ENCODE measurements at places on chromosomes 3 and 15.
A peak's percentile ranks its signal among the peaks of the same experiment; 100 is the strongest.

- no peak for DNase-seq
These were observed 94.1 kb downstream of the C3orf70 start for GRCh38 chr3:185058796-185059195.

GRCh38 chr15:97747342-97747741 is 213.2 kb upstream of the ARRDC4 start:
- no peak for DNase-seq

GRCh38 chr15:25886498-25887140 is 23.5 kb upstream of the ATP10A start:
- DNase-seq, result no peak

DNA sequence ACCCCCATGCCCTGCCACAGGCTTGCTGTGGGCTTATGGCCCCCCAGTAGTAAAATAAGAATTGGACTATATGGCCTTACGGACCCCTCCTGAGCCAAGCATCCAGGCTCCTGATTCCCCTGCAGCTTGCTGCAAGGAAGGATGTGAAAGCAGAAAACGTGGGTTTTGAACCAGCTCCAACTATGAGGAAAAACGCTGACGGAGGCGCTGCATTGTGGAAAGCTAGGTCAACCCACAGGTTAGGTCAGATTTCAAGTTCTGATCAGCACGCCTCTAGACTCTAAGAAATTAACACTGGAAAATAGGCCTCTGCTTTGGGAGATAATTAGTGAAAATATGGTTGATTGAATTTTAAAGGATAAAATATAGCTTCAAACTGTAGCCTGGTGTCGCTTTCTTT is 195.4 kb upstream of the HES1 start:
- no peak for DNase-seq

DNA sequence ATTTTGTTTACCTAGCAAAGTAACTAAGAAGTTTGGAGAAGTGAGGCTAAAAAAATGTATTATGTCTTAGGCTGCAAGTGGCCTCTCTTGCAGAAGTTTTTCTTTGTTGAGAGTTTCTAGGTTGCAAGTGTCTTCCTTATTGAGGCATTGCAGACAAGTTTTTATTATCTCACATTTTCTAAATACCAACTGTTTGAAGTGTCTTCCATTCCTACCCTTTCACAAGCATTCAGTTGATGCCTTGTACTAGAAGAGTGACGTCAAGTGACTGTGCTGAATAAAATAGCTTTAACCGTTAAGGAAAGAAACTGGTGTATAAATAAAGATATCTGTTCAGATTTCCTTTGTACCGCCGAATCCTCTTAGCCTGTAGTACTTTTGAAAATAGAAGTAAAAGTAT is 123.3 kb downstream of the ALCAM start:
- no peak for DNase-seq

DNA sequence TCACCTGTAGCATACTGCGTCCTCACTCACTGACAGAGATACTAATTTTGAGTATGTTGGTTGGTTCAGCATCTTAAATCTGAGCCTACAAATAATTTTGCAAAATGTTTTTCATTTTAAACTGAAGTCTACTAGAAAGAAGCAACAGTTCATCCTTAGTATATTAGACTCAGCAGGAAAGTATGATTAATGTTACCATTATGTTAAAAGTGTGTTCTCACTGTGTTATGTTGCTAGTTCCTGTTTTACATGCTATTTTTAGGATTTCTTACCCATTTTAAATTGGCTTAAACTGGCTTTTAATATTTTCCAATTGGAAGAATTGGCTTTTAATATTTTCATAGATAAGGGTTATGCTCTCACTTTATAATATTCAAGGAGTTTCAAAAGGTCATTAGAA is 25.7 kb downstream of the ACKR4 start:
- no peak for DNase-seq

- no peak for DNase-seq
These were observed 12.1 kb downstream of the BLM start for GRCh38 chr15:90729261-90729660.

GRCh38 chr15:41836073-41836472 is 2.6 kb upstream of the PLA2G4B start:
- no peak for DNase-seq

- DNase-seq, result no peak
These were observed 110.7 kb downstream of the PLD1 start for GRCh38 chr3:171699601-171700000.

DNA sequence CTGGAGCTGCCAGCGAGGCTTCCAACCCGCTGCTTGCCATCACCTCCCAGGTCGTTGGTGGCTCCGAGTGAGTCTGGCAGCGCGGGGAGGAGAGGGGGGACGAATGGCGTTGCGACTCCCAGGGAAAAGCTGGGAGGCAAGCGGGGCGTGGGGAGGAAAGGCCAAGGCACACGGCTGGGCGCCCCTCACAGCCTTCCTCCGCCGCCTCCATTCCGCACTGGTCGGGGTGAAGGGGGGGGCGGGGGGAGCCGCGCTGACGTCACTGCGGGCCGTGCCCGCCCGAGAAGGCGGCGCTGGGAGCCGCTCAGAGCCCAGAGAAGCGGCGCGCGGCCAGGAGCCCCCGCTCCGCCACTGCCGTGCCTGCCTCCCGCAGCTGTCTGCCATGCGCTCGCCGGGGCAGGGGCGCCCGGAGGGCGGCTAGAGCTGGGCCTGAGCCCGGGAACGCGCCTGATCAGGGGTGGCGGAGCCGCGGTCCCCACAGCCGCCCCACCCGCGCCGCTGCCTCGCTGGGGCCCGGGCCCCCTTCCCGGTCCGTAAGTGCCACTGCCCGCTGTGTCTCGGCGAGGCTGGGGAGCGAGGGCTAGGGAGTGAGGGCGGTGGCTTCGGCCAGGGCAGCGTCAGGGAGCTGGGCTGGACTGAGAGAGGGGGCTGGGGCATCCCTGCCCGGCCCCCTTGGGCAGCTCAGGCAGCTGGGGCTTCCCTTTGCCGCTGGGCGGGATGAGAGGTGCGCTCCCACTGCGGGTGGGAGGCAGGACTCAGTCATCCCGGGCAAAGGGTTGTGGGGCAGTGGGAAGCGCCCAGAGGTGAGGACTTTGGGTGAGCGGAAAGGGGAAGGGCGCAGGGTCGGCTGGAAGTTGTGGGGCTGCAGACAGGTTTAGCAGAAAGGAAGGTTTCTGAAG is 27.8 kb upstream of the POLG start:
- DNase-seq, result peak; percentile 66

- no peak for DNase-seq
These were observed 114.0 kb downstream of the FNDC3B start for GRCh38 chr3:172153335-172153861.

DNA sequence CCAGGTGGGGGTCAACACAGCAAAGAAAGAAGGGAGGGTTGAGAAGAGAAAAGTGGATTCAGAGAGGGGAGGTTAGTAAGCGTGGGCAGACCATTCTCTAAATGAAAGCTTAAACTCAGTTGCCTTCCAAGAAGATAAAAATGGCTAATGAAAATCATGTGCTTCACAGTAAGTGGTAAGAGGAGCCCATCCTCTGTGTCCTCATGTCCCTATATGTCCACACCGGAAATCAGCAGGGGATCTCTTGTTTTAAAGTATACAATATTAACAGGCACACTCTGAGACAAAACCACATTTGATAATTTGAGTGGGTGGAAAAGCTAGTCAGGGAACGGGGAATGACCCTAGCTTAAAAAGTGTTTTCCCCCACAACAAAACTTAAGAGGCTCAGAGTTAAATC is 4.4 kb upstream of the FOXP1 start:
- DNase-seq, result no peak

DNA sequence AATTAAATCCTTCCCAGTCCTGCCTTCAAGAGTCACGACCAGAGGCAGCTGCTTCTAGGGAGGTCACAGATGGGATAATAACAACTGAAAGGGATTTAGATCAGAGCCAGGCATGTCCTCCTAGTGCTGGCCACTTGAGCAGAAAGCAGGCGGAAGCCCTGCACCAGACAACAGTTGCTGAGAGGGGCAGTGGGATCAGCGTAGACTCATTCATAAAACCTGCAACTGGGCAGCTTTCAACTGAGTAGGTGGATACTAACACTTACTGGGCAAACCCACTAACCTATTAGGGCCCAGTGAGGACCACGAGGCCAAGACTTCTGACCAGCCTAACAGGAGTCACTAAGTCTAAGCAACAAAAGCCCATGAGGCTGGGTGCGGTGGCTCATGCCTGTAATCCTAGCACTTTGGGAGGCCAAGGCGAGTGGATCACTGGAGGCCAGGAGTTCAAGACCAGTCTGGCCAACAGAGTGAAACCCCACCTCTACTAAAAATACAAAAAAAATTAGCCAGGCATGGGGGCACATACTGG is 67.0 kb downstream of the DAPK2 start:
- DNase-seq, result no peak

GRCh38 chr15:58361273-58361759 is 70.5 kb upstream of the LIPC start:
- peak; percentile 0 for DNase-seq

DNA sequence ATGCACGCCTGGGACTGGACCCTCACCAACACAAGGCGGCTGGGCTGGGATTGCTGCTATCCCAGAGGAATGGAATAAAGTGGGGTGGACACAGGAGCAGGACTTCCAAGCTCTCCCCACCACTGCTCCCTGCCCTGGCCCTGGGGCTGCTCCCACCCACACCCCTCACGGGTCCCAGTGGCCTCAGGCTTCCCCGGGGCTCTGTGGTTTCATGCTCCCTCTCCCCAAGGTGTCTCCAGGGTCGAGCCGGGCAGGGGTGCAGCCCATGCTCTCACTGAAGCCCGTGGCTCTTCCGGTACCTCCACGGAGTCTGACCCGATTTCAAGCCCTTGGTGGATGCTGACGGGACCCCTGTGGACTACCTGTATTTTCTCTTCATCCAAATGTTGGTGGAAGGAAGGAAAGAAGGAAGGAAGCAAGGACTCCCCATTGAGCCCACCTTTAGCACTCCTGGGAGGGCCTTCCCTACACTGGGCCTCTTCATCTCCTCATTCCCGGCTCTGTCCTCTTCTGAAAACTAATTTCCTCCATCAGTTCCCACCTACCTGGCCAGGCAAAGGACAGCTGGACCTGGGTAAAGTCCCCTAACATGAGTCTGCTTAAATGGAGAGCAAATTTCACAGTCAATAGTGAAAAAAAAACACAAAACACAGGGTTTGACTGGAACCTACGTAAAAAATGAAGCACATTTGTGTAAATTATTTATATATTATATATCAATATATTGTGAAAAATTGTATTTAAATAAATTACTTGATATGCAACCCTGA is 44.0 kb upstream of the PCSK6 start:
- DNase-seq, result no peak

- no peak for DNase-seq
These were observed 945.7 kb downstream of the SQOR start for GRCh38 chr15:46580487-46580886.

GRCh38 chr15:74789171-74789631 is 7.3 kb downstream of the CSK start:
- no peak for DNase-seq

- DNase-seq, result no peak
These were observed 30.4 kb upstream of the TMCO5A start for GRCh38 chr15:37903919-37904625.

DNA sequence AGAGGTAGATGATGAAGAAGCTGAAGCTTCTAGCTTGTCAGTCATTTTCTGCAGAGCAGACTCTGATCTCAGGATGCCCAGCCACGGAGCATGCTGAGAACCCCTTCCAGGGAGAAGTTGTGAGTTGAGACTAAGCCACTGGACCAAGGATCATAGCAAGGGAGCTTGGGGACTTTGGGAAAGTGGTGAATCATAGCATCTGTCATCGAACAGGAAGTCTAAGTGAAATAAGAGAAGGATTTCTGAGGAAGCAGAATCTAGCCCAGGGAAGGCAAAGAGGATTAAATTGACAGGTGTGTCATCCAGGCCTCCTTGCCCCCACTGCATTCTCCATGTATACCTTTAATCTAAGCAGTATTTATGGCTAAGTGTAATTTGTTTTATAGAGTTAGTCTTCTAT is 71.8 kb upstream of the TMEM108 start:
- no peak for DNase-seq

GRCh38 chr15:40439461-40439959 is 1.2 kb upstream of the BAHD1 start:
- DNase-seq, result no peak

DNA sequence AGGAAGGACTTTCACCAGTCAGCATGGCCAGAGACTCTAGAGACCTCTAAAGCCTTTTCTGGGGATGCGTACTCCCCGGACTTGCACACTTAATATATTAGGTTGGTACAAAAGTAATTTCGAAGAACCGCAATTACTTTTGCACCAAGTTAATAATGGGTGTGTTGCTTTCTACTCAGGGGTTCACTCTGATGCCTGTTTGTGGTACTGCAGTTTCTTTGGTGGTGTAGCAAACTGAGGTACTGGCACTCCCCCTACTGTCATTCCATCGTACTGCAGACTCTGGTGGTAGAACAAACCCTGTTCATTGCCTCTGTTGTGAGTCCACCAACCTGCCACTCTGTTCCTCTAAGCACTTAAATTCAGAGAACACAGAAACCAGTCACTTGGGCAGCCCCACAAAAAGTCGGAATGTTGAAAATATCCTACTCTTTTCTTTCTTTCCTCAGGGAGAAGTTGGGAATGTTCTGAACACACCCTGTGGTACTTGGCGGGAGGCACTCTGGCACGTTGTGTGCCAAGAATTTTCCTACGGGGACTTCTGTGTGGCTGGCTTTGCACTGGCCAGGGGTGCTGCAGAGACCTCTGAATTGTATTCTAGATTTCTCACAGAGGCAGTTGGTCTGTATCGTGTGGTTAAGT is 46.3 kb downstream of the GABRG3 start:
- DNase-seq, result peak; percentile 70

- no peak for DNase-seq
These were observed 2.3 kb downstream of the RPLP1 start for GRCh38 chr15:69454953-69455352.

- no peak for DNase-seq
These were observed at the start of gene FAH for GRCh38 chr15:80152896-80153876. FAH (plus strand) TSS chr15:80152999; CDS start chr15:80153055, 56 bp downstream.

GRCh38 chr3:197281849-197282248 is 16.6 kb downstream of the DLG1 start:
- no peak for DNase-seq

DNA sequence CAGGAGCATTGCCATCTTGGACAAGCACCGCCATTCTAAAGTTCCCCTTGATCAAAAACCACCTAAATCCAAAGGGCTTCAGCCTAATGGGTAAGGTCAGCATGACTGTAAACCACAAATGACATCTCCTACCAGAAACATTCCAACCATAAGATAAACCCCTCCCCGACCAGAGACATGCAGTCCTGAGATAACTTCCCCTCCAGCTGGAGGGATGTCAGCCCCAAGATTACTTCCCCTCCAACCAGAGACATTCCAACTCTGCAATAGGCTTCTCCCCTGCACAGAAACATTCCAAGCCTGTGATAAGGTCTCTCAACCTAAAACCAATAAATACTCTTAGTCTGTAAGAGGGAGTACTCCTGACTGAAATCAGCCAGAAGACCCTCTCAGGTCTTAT is 62.7 kb upstream of the DNAJC19 start:
- DNase-seq, result no peak

DNA sequence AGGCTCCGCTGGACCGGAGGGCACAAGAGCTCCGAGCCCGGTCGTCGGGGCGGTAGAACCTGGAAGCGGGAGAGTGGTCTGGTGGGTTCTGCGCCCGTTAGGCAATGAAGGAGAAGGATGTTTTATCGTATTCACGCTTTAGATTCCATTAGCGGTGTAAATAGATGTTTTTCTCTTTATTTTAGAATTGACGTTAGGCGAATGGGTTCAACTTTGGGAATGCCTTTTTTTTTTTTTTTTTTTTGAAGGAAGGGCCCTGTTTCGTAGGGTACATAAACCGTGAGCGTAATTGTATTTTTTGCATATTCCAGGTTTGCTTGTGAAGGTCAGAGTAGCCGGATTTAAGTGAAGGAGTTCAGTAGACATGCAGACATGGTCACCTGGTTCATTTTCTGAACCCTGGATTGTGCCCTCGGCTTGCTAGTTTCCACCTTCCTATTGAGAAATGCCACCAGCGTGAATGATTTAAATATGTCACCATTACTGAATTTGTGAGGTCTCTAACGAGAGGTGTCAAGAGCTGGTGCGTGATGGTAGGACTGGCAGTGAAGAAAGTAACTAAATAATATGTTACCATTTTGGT is 808 bp downstream of the RBM6 start:
- DNase-seq, result no peak

Data from NCI-H345 (cell line).